ENCODE measurements at places on chromosomes 13 and 19.
A peak's percentile ranks its signal among the peaks of the same experiment; 100 is the strongest.

DNA sequence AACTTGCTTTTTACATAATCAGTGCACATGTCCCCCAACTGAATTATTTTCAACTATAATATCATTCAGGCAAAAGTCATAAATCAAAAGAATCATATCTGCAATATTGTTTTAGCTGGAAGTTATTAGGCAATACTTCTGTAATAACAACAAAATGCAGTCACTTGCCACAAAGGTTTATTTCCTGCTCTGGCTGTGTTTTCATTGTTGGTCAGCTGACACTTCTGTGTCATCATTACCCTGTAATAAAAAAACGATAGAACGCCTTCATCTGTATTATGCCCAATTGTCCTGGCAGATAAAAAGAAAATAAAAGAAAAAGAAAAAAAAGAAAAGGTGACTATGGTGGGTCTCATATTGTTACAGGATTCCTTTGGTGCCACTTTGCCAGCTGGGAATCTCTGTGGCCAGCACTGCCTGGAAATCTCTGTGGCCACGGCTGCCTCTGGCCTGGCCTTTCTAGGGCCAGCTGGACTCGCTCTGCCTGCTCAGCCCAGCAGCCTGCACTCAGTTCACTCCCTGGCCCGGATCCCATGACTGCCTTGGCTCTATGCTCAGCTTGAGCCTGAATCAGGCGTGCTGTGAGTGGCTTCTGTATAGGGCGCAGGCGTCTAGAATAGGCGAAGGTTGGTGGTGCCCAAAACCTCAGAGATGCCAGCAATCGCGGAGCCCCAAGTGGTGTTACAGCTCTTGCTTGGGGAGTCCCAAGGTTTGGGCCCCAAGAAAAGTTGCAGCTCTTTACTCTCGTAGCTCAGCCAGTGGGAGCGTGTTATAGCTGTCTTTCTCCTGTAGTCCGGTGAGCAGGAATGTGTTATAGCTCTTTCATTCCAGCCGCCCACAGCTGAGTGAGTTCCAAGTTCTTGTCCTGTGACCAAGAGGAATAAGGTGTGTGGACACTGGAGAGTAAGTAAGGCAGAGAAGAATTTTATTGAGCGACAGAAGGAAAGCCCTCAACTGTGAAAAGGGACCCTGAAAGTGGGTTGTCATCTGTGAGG is 1227.1 kb downstream of the SLITRK1 start:
- peak; percentile 41 for DNase-seq

GRCh38 chr19:56091751-56092546 is 29.1 kb downstream of the ZNF787 start:
- no peak for DNase-seq

- peak; percentile 59 for DNase-seq
Measured at GRCh38 chr19:48511800-48512503, at the start of gene LMTK3. Gene LMTK3, minus strand, starts transcription at chr19:48511835. Its CDS starts 259 bp downstream, at chr19:48511576.

- DNase-seq = no peak
Measured at GRCh38 chr19:34645551-34645950, 31.4 kb downstream of the SCGB2B2 start.

DNA sequence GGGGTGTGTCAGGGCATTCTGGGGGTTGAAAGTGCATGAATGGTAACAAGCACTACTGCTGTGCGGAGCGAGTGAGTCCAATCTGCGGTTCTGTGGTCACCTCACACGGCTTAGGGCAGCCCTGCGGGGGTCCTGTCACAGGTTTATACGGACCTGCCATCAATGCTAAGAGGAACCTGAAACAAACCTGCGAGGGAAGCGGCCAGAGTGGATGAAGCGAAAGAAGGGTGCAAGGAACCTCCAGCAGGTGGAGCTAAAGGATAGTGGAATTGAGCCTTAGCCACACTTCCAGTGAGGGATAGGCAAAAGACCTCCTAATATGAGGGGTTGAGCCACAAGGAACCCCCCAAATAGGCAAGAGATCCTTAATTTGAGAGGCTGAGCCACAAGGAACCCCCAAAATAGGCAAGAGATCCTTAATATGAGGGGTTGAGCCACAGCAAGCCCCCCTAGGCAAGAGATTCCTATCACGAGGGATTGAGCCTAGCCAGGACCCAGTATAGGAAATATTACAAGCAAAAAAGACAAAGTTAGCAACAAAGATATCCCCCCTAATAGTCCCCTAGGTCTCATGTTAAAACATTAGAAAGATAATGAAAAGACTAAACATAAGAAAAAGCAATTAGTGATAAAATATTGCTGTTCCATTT is 6.3 kb upstream of the ZNF69 start:
- DNase-seq = peak; percentile 55

DNA sequence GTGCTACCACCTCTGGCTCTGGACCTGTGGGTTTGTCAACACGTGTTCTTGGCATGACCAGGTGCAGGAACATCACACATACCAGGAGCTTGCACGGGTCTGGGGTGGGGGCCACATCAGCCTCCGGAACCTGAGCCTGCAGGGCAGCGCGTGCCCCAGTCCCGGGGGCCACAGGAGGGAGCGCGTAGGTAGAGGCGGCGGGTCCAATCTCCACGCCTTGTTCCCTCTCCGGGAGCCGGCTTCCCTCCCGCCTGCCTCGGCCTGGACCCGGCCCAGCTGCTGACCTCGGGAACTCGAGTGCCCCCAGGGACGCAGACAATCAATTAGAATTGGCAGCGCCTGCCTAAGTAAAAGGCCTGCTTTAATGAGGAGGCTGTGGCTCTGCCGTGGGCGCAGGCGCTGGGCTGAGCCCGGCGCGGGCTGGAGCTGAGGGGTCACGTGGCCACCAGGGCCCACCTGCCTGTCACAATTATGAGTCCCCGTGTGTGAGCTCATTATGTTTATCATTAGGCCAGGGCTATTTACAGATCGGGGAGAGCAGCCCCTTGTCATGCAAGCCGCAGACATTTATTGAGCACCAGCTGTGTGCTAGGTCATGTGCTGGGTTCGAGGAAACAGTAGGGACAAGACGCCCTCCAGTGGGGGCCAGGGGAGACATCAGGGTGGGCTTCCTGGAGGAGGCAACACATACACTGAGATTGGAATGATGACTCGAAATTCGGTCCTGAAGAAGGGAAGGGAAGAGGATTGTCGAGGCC is 32.2 kb upstream of the TNFAIP8L1 start:
- no peak for DNase-seq
